EH (cell line): ENCODE measurements at places on chromosomes 5 and 9.

GRCh38 chr5:141821430-141821925 is 56.7 kb downstream of the PCDH1 start:
- peak; percentile 95 for DNase-seq

DNA sequence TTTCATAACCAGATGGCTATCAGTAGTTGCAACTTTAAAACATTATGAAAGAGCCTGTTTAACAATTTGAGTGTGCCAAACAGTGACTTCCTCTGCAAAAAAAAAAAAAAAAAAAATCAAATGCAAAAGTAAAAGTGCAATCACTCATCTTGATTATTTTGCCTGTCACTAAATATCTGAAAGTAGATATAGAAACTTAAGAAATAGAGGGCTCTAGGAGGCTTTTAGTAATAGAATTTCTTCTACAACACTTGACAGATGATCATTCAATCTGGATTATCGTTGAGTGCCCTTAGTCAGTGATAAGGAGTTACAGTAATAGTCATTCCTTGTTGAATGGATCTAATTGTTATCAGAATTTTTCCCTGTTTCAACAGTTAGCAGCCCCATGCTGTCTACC is 101.8 kb downstream of the CETN3 start:
- no peak for DNase-seq

DNA sequence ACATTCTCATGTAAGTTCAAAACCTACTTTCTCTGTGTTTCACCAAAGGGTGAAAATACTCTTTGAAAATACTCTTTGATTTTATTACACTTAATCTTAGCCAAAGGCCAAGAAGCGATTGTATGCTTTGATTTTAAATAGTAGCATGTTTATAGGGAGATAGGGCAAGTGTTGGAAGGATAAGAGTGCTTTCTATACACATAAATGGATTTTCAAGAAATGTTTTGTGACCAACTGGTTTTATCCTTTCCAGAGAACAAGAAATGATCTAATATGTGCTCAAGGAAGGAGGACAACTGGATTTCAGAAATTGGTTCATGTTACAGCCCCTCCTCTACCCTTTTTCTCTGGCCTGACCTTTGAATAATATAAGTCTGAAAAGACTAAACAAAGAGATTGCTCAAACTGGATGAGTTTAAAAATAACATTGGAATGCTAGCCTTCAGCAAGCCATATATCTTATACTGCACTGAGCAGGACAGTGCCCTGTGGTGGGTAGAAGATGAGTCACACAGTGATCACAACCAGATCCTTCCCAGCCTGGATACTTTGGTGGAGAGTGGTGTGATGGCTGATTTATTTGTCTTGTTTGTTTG is 13.1 kb downstream of the PALM2AKAP2 start:
- DNase-seq, result peak; percentile 97

DNA sequence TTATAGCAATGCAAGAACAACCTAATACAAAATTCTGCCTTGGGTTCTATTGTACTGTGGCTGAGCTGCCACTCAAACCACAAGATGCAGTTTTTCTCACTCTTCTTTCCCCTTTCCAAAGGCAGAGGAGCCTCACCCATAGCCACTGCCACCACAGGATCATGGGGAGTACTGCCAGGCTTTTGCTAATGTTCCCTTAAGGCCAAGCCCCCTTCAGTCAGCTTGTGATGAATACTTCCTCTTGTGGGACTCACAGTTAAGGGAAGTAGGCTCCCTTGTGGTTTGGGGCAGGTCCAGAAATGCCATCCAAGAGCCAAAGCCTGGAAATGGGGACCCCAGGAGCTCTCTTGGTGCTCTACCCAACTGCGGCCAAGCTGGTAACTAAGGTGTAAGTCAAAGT is 258.7 kb downstream of the SPATA31D1 start:
- DNase-seq, result peak; percentile 11

DNA sequence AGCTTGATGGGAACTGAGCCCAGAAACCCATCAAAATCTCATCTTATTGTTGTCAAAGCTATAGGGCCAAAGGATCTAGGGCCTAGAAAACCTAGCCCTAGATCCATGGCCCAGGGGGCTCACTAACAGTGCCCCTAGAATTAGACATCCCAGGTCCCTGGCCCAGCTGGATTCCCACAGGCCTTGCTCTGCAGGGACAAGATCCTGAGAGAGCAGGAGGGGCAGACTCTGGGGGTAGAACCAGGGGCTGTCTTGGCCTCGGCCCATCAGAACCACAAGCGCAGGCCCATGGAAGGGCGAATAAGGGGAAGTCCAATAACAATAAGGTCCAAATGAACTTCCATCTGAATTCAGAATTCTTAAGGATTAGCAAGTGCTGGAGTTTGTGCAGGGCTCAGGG is 69.6 kb downstream of the IL6ST start:
- DNase-seq, result no peak

GRCh38 chr5:66230551-66230950 is 86.5 kb downstream of the SREK1 start:
- DNase-seq, result peak; percentile 21

DNA sequence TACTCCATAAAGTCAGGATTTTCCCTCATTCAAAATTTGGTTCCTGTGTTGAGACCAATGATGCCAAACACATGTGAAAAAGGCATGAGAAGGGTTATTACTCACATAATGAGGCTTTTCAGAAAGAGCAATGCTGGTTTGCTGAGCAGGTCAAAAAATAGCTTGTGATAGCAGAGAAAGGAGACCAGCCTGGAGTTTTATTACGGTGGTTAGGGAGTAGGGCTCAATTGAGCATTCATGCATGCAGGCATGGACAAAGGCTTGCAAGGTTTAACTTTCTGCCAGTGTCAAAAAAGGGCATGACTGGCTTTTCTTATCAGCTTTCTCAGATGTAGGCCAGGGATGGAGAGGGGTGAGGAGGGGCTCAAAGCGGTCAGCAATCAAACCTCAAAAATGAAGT is 628.3 kb downstream of the DNAH5 start:
- DNase-seq, result no peak

DNA sequence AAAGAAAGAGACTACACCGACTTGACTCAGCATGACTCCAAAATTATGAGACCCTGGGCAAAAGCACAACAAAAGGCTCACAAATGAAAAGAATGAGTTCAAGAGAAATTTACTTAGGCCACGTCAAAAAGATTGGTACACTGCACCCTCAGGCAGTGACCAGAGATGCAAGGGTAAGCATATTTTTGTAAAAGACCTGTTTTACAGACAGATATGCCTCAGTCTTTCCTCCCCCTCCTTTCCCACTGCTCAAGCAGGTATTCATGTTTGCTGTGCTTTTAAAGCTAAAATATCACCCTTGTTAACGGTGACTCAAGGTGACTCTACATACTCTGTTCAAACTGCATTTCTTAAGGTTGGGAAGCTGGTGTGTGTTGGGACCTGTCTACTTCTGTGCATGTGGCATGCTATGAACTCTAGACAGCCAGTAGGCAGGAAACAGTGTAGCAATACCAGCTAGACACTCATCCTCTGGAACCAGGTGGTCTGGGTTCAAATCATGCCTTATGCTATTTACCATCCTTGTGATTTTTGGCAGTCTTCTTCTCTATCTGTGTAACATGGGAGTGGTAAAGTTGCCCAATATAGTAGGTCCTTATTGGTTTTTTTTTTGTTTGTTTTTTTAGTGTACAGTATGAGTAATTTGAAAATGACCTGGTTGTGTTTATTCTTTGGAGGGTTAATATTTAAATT is 98.7 kb downstream of the TLE4 start:
- DNase-seq, result peak; percentile 37

DNA sequence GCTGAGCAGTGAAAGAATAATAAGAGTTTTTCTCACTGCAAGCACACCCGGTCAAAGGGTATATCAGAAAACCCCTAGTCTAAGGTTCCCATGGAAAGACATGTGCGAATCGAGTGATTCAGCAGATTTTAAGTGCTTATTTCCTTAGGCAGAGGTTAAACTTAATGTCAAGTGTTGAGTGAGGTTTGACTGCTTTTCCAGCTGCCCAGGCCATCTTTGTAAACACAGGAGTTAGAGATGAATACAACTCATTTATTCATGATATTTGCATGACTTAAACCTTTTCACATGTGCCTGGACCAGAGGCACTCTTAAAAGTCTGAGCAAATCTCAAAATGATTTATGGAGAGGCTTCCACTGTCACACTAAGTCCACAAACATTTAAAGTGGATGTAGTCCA is 137.8 kb upstream of the RGMB start:
- DNase-seq, result peak; percentile 81

DNA sequence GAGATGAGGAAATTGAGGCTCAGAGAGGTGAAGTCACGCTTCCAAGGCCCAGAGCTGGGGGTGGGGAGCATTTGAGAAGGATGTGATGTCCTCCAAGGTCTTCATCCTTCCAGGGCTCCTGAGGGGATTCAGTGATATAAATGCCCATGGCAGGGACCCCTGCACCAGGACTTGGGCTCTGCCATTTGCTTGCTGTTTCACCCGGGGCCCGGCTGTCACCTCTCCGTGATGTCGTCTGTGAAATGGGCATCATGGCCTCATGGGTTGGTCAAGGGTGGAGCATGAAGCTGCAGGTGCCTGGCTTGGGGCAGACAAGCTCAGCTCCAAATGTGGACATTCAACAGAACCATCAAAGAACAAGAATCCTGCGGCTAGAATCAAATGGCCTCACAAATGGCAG is 253.1 kb downstream of the PBX3 start:
- DNase-seq, result no peak

DNA sequence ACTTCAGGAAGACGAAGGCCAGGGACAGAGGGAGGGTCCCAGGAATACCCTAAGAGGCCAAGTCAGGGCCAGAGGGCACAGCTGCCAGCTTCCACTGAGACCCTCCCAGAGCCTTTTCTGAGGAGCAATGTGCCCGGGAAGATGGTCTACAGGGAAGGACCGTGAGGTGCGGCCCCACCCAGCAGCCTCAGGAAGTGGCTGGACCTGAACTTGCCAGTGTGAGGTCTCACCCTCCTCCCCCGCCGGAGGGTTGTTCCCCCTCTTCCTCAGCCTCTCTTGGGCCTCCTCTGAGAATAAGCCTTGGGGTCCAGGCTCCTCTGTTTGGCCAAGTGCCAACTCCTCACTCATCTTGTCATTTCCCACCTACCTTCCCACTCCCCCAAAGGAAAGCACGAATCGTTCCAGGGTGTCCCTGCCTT is 13.4 kb upstream of the SLC25A51 start:
- DNase-seq, result no peak

GRCh38 chr5:369151-369868 is 47.8 kb downstream of the AHRR start:
- no peak for DNase-seq

DNA sequence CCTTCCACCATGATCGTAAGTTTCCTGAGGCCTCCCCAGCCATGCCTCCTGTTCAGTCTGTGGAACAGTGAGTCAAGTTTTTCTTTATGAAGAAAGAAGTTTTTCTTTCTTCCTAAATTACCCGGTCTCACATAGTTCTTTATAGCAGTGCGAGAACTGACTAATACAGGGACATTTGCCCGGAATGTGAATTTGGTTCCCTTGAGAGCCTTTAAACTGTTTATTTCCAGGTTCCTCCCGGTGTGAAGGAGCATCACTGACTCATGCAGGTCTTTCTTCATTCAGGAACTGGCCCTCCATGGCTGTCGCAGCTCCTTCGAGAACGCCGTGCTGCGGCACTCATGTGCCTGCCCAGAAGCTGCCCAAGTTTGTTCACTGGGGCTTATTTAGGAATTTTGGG is 87.7 kb downstream of the PTCH1 start:
- DNase-seq, result no peak

- DNase-seq, result peak; percentile 63
These were observed 24.7 kb upstream of the TJP2 start for GRCh38 chr9:69149321-69149807.

DNA sequence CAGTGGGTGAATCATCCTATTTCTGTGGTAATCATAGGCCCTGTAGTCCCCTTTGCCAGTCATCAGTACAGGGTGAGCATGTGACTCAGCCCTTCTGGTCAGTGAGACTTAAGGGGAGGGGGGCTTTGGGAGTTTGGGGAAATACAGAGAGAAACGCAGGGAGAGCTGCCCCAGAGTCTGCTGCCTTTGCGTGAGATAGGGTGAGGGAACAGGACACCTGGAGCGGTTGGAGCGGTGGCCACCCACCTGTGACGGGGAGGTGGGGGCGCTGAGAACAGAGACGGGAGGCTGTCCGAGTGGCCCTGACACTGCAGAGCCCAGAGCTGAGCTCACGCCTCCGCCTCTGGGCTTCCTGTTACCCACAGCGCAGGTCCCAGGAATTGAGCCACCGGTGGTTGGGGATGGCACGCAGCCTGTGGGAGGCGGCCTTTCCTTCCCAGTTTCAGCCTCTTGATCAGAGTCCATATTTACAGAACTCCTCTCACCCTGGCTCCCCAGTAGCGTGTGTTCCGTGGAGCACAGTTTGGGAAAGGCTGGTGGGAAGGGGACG is 92.0 kb upstream of the ERCC6L2 start:
- no peak for DNase-seq

DNA sequence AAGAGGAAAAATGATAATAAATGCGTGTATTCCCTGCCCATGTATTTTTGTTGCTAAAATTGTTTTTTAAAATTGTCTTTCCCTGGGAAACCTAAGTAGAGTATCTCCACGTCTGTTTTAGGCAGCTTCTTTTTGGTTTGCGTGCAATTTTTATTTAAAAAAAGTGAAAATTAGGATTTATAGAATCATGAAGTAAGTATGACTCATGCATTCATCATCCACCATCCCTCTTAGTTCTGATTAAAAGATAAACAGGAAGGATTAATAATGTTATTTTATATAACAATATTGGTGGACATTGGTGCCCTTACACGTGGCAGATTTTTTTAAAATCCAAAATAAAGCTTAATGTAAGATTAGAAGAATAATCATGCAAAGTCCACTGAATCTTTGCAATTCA is 358.7 kb downstream of the MED10 start:
- DNase-seq, result no peak

DNA sequence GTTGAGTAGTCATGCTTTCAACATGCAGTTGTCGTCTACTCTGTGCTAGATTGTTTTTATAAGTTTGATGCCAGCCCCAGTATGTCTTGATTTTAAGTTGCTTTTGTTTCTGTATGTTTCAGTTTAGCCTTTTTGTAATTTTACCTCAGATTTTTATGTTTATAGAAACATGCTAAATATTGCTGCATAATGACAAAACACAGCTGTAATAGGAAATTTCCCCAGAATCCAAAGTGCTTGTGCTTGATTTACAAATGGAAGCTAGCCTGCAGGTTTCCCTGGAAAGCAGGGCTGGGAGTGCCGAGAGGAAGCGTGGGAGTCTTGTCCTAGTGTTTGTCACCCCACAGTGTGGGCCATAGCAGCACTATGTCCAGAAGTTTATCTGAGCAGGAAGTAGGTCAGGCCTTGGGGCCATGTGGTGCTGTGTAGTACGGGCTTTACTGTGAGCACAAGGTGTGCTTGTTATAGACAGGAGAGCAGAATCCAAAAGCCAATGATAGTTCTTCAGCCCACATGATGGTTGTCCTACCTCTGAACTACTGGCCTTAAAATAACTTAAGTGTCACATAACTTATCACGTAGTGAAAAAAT is 100.0 kb upstream of the NREP start:
- no peak for DNase-seq

DNA sequence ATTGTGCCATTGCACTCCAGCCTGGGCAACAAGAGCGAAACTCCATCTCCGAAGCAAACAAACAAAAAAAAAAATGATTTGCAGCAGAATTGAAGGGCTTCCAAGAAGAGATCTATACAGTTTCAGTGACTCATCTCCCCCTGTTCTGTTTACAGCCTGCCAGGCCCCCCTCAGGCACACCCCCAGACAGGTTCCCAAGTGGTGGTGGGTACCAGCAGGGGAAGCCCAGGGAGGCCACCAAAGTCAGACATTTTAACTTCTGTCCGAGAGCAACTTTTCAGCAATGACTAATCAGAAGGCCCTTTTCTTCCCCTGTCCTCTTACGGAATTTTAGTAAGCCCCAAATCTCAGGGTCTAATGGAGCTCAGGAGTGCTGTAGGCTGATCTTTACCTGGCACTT is 98.7 kb downstream of the PAX5 start:
- no peak for DNase-seq
